ENCODE measurements at places on chromosomes 3 and 15. TPM values are rescaled to one million over a fixed set of nuclear protein-coding genes. Genes with fewer than 3 reads are reported as not detected.

GRCh38 chr15:76158226-76158625 lies 98.4 kb downstream of the TMEM266 start:
- peaks cover 21% of the 10 kb centered on the region for H3K4me1 ChIP-seq
- no peak overlapping the region for H3K4me3 ChIP-seq
- H3K27ac ChIP-seq = no peak overlapping the region
- H3K36me3 ChIP-seq = no peaks in the 10 kb centered on the region
- no peak for DNase-seq

DNA sequence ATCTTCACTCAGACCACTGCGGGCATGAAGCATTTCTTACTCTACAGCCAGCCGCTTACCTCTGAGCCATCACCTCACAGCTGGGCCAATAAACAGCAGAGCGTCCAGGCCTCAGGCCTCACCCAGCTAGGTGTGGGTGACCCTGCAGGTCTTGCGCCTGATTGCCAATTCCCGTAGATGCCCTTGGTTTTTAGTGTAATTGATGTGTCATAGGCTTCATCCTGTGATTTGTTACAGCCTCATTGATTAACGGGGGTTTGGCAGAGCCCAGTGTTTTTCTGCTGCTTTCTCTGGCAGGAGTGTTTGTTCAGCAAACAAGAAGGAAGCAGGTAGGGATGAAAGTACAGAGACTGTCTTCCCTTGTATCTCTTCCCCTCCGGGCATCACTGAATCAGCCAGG lies 49.6 kb upstream of the BNIP2 start:
- H3K27ac ChIP-seq = no peak overlapping the region
- H3K4me3 ChIP-seq = no peak overlapping the region
- no peaks in the 10 kb centered on the region for H3K4me1 ChIP-seq
- H3K36me3 ChIP-seq = no peaks in the 10 kb centered on the region
- no peak for DNase-seq
- peaks cover 29% of the 10 kb centered on the region for H3K27me3 ChIP-seq

GRCh38 chr3:59456852-59457485 lies 407.1 kb upstream of the CFAP20DC start:
- H3K4me3 ChIP-seq = no peak overlapping the region
- H3K36me3 ChIP-seq = no peaks in the 10 kb centered on the region
- no peak overlapping the region for H3K27ac ChIP-seq
- no peaks in the 10 kb centered on the region for H3K4me1 ChIP-seq
- DNase-seq = no peak
- H3K27me3 ChIP-seq = no peaks in the 10 kb centered on the region

- no peak overlapping the region for H3K27ac ChIP-seq
- no peak overlapping the region for H3K4me3 ChIP-seq
- H3K27me3 ChIP-seq = no peaks in the 10 kb centered on the region
- H3K4me1 ChIP-seq = peaks cover 11% of the 10 kb centered on the region
- DNase-seq = no peak
- peaks cover 10% of the 10 kb centered on the region for H3K36me3 ChIP-seq
Observed at GRCh38 chr3:38115645-38116427, 21.1 kb downstream of the ACAA1 start.

DNA sequence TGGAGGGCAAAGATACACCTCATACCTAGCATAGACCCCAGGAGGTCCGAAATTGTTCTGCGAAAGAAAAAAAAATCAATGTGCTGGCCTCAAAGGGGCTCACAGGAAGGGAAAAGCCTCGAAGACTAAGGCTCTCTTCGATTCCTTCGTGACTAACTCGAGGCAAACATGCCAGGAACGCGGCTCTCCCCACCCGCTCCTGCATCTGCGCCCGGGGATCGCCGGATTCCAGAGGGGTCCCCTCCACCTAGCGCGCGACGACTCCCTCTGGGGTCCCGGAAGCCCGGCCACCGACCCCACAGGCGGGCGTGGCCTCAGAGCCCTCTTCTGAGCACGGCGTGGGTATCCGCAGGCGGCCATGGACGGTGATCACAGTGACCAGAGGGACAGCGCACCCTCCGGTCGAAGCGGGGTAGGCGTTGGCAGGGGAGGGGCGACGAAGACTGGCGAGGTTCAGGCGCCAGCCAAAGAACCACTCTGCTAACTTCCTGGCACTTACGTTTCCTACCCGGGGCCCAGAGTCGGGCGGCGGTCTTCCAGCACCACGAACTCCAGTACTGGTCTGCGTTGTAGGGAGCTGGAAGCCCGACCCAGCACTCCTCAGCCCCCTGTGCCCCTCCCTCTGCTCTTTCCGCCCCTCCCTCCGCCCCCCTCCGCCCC lies 515 bp upstream of the EIF3J start:
- peak overlapping the region; percentile 92 for H3K4me3 ChIP-seq
- peaks cover 56% of the 10 kb centered on the region for H3K4me1 ChIP-seq
- peak; percentile 86 for DNase-seq
- peaks cover 4% of the 10 kb centered on the region for H3K36me3 ChIP-seq

DNA sequence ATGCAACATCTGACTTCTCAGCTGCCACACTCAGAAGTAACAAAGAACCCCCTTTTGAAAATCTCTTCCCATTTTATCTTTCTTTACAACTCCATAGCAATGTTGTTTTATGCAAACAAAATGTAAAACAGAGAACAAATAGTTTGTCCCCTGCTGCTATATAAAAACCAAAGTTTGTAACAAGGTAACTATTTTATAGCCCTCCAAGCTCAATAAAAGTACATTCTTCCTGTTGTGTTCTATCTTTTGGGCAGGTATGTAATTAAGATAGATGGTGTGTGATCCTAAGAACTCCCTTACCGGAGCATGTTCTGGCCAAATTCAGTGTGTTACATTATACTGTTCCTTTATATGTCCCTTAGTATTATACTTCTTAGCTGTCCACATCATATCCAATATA lies 12.6 kb upstream of the CGNL1 start:
- H3K4me1 ChIP-seq = no peaks in the 10 kb centered on the region
- no peak overlapping the region for H3K4me3 ChIP-seq
- H3K27ac ChIP-seq = no peak overlapping the region
- DNase-seq = no peak
- no peaks in the 10 kb centered on the region for H3K36me3 ChIP-seq

DNA sequence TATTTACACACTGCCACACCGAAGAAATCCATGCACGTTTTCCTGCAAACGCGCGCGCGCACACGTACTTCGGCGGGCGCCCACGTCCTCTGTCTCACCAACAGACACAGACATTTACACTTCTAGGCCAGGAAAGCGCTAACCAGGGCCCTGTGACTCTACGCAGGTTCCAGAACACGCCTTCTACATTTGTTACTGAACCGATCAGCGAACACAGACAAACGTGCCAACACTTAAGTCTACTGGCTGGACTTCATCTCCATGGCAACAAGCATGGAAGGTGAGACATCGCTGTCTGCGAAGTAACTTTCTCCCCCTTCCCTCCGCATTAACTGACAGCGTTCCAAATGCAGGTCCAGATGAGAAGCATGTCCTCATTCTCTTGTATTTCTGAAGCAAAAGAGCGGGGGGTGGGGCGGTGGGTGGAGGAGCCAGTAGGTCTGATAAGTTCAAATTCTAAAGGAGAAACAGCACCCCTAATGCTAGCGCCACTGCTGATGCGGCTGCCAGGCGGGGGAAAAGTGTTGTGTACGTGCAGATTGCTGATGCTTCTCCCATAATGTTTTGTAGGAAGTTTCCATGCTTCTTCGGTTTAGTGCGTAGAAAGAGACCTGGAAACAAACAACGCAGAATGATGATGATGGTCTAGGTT lies at the start of gene CTXN2:
CTXN2 (plus strand) TSS at position 92 of the 652 bp plus-strand sequence. CDS start 9,636 bp downstream, outside the sequence.
- H3K27ac ChIP-seq = no peak within 1 kb of the TSS
- peaks cover 55% of the 10 kb centered on the region for H3K27me3 ChIP-seq
- no peaks in the 10 kb centered on the region for H3K4me1 ChIP-seq
- no peaks in the 10 kb centered on the region for H3K36me3 ChIP-seq

DNA sequence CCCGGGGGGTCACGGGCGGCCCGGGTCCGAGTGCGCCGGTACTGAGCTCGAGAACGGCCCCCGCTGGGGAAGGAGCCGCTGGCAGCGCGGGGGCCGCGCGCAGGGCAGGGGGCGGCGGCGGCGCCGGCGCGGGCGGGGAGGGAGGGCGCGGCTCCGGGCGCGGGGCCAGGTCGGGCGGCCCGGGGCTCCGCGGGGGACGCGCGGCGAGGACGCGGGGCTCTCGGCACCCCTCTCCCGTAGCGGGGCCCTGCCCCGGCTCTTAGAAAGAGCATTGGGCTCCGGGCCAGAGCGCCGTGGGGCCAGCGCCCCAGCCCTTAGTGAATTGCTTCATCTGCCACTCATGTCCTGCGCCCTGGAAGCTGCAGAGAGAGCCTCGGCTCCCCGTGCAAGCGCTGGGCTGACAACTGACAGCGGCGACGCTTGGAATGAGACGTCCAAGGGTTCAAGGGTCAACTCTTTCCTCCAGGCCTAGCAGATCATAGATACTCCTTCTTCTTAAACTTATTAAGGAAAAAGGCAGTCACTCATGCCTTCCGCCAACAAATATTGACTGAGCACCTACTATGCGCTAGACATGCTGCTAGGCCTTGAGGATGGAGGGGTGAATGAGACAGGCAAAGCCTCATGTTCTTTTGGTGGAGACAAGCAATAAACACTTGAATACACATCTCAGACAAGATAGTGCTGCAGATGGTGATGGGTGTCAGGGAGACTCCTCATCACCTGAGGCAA lies 140.8 kb downstream of the SMAD6 start:
- peak overlapping the region; percentile 97 for H3K27ac ChIP-seq
- H3K4me1 ChIP-seq = peaks cover 46% of the 10 kb centered on the region

DNA sequence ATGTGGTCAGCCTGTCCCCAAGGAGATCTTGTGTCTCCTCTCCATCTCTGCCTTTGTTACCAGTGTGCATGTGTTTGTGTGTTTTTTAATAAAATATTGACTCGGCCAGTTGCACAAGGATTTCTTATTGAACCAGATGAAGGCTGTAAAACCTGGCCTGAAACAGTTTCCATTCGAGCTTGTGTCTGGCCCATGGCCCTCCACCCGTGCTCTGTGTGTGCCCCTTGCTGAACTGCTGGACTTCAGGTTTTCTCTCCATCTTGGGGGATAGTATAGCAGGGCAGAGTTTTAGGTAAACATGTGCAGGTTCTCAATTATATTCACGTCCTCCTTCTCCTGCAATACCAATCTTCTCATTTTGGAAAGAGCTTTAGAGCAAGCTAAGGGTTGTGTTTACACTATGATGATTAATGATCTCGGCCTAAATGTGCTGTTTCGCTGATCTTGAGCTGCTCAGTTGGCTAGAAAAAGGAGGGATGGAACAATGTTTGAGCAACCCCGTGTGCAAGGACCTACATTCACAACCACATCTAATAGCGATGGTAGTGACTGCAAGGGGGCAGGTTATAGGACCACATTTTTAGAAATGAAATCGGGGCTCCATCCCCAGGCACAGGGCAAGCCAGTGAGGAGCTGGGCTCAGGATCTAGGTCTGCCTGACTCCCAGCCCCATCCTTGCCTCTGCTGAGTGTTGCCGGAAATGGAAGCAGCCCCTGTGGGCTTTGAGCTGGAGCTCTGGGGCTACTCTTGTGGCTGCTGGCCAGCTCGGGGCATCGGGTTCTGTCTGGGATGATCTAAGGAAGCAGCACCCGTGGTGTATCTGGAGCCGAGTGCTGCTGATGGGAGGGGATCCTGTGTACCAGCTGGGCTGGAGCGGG lies 47.7 kb downstream of the CMTM6 start:
- peaks cover 3% of the 10 kb centered on the region for H3K4me1 ChIP-seq
- H3K27me3 ChIP-seq = no peaks in the 10 kb centered on the region
- H3K27ac ChIP-seq = no peak overlapping the region
- no peak overlapping the region for H3K4me3 ChIP-seq
- no peak for DNase-seq

- peak; percentile 52 for DNase-seq
- peak overlapping the region; percentile 96 for H3K27ac ChIP-seq
- H3K4me1 ChIP-seq = peaks cover 44% of the 10 kb centered on the region
- peaks cover 5% of the 10 kb centered on the region for H3K27me3 ChIP-seq
Observed at GRCh38 chr3:18425641-18426257, 610 bp upstream of the SATB1 start.

DNA sequence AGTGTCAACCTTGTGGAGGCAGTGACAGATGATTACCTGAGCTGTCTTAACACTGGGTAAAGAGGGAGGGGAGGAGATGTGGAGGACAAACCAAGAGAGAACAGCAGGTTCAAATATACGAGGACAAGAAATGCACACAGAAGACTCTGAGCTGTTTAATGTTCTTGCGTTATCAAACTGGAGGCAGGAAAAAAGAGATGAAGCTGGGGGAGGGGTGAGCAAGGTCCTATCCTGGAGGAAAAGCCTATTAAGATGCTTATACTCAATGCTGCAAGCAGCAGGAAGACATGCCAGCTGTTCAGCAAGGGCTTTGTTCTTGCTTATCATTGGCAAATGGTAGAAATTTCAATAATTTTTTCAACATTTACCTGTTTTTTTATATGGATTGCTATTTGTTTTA lies 345.7 kb upstream of the TRIM42 start:
- H3K36me3 ChIP-seq = no peaks in the 10 kb centered on the region
- H3K4me1 ChIP-seq = no peaks in the 10 kb centered on the region
- H3K27me3 ChIP-seq = peaks cover 22% of the 10 kb centered on the region
- no peak for DNase-seq
- H3K27ac ChIP-seq = no peak overlapping the region

GRCh38 chr3:105773291-105773690 lies 95.5 kb downstream of the CBLB start:
- DNase-seq = no peak
- no peak overlapping the region for H3K4me3 ChIP-seq
- H3K27me3 ChIP-seq = no peaks in the 10 kb centered on the region
- H3K4me1 ChIP-seq = peaks cover 62% of the 10 kb centered on the region
- H3K27ac ChIP-seq = no peak overlapping the region
- H3K36me3 ChIP-seq = peaks cover 17% of the 10 kb centered on the region

The LMCD1 gene
- 72.9 TPM for total RNA-seq

The FBXO22 gene
- 21.1 TPM for total RNA-seq

The NRROS gene
- total RNA-seq = 2.4 TPM

The GABRR3 gene
- not detected for total RNA-seq

The SUSD5 gene
- 0.80 TPM for total RNA-seq

The DUOXA2 gene
- not detected for total RNA-seq

The MESP2 gene
- total RNA-seq = 0.27 TPM

The LRRC3B gene
- 0.55 TPM for total RNA-seq

The ZIC1 gene
- total RNA-seq = not detected
